ENCODE measurements at places on chromosomes 2 and 18.

- DNase-seq = peak; percentile 78
These were observed 476 bp downstream of the VSNL1 start for GRCh38 chr2:17540813-17541530.

GRCh38 chr2:71857636-71858035, 290.0 kb downstream of the CYP26B1 start:
- DNase-seq = no peak

DNA sequence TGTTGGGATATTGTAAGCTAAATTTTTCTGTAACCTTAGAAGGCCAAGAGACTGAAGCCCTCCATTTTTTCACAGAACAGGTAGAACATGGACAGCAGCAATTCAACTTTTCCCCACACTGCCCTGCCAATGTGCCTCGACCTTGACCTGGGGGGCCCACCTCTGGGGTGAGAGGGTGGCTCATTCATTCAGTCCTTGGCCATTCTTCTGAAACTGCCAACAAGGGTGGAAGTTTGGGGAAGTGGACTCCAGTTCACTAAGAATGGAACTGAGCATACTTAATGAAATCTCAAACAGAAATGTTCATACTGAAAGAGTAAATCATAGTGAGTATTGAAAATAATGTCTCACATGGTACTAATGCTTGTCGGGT, 1.1 kb downstream of the EEF1B2 start:
- no peak for DNase-seq

GRCh38 chr2:16628314-16628713, 37.3 kb downstream of the CYRIA start:
- no peak for DNase-seq

GRCh38 chr2:63399156-63399555, 189.1 kb downstream of the WDPCP start:
- no peak for DNase-seq

- no peak for DNase-seq
These were observed 121.0 kb downstream of the ALPK2 start for GRCh38 chr18:58507880-58508279.

DNA sequence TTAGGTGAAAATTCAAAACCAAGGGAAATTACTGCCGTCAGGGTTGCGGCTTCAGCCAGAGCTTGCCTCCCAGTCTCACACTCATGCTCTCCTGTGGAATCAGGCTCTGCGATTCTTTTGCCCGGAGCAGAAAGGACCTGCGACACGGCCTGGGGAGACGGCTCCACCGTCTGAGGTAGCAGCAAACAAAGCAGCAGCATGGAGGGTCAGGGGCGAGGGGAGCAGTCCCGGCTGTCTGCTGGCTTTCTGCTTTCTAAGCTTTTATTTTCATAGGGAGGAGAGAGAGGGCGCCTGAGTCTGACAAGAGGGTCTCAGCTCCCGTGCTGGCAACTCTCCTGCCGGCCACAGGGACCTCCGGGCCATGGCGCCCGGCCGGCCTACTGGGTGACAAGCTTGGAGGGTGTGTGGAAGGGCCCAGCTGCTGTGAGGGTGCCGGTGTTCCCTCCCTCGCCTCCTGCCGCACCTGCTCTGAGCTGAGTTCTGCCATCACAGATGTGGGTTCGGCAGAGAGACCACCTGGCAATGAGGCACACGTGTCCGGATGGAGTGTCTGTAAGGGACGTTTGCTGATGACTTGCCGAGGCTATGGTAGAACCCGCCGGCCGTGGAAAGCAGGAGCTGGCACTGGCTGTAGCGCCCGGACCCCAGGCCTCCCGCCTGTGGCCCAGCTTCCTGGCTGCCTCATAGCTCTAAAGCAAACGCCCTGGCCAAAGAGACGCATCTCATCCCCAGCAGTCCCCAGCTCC, 66.2 kb upstream of the CTDP1 start:
- DNase-seq = no peak

DNA sequence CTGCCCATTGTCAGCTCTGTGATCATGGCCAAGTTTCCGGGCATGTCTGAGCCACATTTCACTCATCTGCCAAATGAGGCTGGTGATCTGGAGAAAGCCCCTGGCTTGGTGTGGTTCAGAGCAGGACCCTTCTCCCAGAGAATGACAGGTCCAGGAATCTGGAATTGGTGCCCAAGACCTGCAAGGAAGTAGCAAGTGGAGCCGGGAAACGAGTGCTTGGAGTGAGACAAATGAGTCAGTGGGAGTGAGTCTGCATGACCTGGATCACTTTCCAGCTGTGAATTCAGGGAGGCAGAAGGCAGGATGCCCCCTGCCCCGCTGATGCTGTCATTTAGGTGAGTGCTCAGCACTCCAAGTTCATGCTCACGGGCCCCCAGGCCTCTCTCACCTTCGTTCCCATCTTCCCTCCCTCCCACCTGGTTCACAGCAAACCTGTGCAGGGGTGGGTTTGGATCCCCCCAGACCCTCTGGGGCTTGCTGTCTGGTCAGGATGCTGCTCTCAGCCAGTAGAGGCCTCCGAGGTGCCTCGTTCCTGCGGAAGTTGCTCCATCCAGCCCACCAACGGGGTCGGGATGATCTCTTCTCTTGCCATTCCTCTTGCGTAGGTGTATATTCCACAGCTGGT, 104.4 kb downstream of the INHBB start:
- DNase-seq = no peak
